ENCODE measurements at places on chromosomes 2 and 18. TPM values are rescaled to one million over a fixed set of nuclear protein-coding genes. Genes with fewer than 3 reads are reported as not detected.

Gene LTBP1
- 502 TPM for total RNA-seq

Gene GPR75
- 1.1 TPM for total RNA-seq

Gene GALNT13
- total RNA-seq, result 0.87 TPM

Gene IL1A
- 0.12 TPM for total RNA-seq

Gene KLHL30
- not detected for total RNA-seq

Gene CCDC150
- total RNA-seq, result 6.4 TPM

Gene ABCG5
- not detected for total RNA-seq

Gene COX5B
- 262 TPM for total RNA-seq

Gene RNU2-63P
- total RNA-seq, result not detected

All from uterine smooth muscle cell (primary cell).